ENCODE measurements at places on chromosomes 12 and 14.

- peak; percentile 26 for DNase-seq
Measured at GRCh38 chr12:79344855-79345847, 345.6 kb downstream of the PAWR start.

GRCh38 chr12:27984275-27984674 lies 11.7 kb upstream of the PTHLH start:
- peak; percentile 65 for DNase-seq

- DNase-seq, result peak; percentile 28
Measured at GRCh38 chr12:28089338-28089737, 100.9 kb upstream of the CCDC91 start.

DNA sequence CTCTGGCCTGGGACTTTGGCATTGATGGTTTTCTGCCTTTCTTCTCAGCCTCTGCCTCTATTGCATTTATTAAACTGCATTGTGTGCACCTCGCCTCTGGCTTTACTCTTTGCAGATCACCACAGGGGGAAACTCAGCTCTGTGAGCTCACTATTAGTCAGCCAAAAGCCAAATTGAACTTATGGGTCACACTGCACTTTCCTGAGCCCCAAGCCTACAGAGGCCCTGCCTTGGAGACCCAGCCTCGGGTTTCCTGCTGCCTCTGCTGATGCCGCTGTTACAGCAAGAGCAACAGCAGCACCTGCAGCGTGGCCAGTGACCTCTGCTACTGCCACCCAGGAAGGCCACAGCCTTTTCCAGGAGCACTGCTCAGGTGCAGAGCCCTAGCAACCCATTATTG lies 122.5 kb downstream of the DAD1 start:
- DNase-seq, result no peak

DNA sequence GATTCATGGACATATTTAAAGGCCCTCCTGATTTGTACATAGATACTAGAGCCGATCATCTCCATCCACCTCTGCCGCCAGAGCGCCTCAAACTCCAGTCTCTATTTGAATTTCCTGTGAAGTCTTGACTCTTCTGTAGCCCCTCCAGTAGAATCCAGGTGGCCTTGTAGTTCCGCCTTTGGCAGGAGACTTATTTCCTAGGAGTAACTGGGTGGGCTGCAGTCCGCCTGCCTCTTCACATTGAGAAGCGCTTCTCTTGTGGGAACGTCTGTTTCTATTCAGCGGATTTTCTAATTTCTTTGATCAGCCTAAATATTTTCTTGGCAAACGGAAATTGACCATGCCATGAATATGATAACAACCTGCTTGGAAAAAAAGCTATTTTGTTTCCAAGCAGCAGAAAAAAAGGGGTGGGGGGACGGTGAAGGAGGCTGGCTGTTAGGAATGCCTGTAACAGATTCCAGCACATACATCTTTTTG lies 9.0 kb upstream of the SIX1 start:
- no peak for DNase-seq

- no peak for DNase-seq
Measured at GRCh38 chr12:9118158-9118557, 2.4 kb upstream of the A2M start.

DNA sequence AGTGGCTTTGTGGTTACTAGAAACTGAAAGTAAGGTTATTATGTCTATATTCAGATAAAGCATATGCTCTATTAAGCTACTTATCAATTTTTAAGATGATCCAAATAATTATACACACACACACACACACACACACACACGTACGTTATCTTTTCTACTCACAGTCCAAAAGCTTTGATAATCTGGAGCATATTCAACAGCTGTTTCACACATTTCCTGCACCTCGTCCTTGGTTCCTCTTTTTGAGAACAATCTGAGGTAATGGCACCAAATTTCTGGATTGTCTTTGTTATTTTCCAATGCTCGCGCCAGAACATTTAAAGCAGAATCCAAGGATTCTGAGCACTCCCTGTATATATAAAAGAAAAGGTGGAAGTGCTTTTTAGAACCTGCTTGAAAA lies 37.5 kb downstream of the ZFC3H1 start:
- no peak for DNase-seq

GRCh38 chr14:55366271-55366670 lies 45.4 kb downstream of the ATG14 start:
- peak; percentile 64 for DNase-seq

- no peak for DNase-seq
Measured at GRCh38 chr12:56267443-56268071, 815 bp downstream of the COQ10A start.

GRCh38 chr14:93748208-93749075 lies 39.8 kb downstream of the PRIMA1 start:
- DNase-seq, result no peak

DNA sequence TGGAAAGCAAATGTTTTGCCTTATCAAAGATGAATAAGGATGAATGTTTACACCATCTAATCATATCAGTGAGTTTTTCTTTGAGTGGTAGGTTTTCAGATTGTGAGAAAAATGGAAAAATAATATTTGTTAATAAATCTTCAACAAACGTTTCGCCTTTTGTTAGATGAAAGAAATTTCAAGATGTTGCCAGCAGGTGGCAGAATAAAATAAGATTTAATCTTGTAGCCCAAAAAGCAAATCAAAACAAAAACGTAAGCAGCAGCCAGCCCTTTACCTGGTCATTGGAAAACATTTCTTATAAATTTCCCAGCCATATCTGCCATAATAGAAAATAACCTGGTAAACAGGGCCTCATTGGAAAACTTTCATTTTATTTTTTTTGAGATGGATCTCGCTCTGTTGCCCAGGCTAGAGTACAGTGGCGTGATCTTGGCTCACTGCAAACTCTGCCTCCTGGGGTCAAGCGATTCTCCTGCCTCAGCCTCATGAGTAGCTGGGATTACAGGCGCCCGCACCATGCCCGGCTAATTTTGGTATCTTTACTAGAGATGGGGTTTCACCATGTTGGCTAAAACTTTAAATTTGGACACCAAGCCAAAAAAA lies 15.4 kb upstream of the TMEM120B start:
- peak; percentile 57 for DNase-seq

- no peak for DNase-seq
Measured at GRCh38 chr12:116592731-116593130, 33.5 kb downstream of the MAP1LC3B2 start.

DNA sequence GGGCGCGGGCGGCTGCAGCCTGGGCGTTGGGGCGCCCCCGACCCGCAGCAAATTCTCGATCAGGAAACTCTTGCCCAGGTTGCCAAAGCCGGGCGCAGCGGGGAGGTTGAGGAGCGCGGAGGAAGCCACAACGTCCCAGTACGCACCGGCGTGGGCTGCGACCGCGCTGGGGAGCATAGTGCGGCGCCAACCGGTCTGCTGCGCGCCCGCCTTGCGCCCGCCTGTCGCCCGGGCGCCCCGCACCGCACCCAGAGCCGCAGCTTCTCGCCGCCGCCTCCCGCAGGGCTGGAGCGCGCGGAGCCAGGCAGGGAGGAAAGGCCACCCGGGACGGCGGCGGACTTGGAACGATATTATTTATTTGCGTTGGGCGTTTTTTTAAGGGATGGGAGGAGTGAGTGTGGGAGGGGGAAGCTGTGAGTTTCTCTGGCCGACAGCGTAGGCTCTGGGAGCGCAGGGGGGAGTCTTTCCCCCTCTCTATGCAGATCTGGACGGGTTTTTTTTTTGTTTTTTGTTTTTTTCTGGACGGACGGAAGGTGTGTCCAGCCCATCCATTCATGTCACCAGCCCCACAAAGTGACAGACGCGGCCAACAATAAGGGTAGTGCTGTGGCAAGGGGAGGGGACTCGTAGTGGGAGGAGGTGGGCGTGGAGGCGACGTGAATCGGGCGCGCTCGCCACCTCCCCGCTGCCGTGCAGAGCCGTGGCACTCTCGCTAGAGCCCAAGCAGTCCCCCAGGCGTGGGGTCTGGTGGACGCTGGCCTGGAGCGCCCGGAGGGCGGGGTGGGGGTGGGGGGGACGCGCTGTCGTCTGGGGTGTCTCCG lies at the start of gene DBX2:
Gene DBX2, minus strand, starts transcription at position 349 of the 821 bp plus-strand sequence. Its CDS starts 172 bp downstream, at position 177.
- no peak for DNase-seq

- no peak for DNase-seq
Measured at GRCh38 chr14:22774011-22774706, 7.7 kb downstream of the OXA1L start.

DNA sequence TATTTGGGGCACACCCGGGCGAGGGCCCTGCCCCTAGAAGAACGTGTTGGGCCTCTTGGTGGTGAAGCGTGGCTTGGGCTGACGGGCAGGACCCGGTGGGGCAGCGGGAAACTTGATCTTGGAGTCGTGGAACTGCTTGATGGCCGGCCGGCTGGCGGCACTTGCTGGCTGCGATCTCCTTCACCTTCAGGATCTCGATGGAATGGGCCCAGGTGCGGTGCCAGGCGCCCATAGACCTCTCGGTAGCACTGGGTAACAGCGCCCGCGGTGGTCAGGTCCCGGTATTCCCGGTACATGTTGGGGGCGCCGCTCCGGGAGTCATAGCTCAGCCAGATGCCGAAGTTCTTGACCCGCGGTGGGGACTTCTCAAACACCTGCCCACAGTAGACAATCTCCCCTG lies 16.5 kb downstream of the UBR7 start:
- DNase-seq, result no peak

DNA sequence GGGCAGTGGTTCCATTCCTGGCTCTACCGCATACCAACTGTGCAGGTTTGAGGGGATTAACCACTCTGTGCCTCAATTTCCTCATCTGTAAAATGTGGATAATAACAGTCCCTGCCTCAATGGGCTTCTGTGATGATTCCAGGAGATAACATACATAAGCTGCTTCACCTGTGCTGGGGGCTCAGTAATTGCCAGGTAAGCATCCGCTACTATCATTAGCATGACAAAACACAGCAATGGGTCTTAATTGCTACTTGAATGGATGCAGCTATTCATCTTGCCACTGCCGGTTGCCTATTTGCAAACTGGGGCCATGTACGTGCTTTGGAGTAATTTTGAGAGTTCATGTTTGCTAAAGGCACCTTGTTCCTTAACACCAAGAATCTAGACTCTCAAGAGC lies 132.6 kb downstream of the TMEM132D start:
- DNase-seq, result no peak

DNA sequence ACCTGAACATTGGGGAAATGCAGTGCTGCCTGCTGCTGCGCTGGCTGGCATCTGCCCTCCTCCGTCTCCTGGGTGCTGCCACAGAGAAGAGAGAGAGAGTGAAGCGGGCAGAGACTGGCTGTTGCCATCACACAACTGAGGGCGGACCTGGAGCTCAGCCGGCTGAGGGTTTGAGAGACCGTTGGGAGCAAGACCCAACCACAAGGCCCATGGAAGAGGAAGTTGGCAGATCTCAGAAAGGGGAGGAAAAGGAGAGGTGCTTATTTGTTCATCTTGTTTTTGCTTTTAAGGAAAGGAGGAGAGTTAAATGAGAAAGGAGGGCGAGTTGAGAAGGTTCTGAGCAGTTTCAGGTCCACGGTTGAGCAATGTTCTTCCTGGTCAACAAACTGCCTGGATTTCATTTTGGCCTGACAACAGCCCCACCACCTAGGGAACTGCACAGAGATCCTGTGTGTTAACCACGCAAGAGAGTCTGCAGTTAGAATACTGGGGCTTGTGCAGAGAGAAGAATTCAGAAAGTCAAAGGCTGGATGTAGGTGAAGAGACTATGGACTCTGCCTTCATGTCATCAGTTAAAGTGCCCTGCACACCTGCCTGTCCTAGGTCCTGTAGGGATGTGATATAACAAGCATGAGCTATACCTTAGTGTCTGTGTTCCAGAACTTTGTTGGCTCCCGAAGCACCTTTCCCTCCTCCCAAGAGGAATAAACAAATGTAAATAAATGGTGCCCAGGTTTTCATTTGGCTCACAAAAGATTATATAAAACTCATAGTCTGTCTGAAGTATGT lies 124.6 kb downstream of the ETV6 start:
- no peak for DNase-seq

GRCh38 chr12:55670276-55670675 lies 33.6 kb downstream of the OR10P1 start:
- no peak for DNase-seq

DNA sequence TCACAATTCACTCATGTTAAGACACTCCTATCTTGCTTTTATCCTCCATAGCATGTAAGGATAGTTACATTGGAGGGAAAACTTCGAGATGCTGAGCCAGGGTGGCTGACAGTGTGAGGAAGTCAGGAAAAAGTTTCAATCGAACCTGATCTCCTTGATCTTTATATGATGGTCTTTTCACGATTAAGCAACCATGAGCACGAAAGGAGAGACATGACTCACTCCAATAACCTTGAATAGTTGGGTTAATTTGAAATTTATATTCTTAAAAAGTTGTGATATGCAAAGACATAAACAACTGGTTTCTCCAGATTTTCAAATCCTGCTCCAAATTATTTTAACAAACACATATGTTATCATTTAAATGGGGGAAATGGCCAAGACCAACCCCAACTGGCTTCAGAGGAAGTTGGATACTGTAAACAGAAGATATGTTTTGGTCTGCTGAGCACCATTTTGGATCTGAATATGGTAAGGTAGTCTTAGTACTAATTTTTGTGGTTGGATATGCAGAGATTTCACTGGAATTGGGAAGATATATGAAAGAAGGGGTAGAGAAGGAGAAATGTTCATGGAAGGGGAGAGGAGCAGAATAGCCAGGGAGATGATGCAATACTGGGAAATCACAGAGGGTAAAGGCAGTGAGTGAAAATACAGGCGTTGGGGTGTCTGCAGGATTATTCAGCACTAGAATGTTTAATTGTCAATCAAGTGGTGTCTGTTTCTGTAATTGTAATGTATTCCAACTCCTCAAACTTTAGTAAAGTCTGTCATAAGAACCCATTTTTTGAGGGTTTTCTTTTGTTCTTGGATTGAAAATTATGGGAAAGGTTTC lies 185.2 kb upstream of the SLC38A2 start:
- DNase-seq, result peak; percentile 33

GRCh38 chr14:22980672-22981089 lies 1.7 kb downstream of the AJUBA start:
- no peak for DNase-seq

DNA sequence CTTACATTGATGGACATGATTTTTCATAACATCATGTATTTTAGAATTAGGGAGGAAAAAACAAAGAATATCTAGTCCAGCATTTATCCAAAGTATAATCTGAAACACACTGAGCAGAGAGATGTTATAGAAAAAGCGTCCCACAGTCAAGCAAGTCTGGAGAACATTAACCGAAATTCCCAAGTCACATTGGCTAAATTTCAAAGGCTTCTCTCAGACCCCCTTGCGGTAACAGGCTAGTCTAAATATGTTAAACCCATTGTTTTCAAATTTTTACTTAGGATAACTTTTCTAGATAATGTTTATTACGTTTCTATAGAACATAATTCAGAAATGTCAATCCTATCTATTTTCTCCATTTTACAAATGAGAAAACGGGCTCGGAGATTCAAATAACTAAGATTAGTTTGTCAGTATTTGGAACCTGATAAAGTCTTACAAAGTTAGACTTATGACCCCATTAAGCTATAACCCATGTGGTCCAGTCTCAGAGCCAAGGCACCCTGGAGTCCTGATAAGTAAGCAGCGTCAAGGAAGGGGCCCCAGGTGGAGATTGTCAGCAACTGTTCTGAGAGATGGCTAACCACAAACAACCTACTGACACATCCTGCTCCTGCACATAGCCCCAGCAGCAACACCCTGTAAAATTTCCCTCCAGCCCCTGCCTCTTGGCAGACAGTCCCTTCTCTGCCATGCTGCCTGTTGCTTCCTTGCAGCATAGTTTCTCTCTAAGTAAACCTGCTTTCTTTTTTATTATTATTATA lies 220.6 kb upstream of the TMEM260 start:
- DNase-seq, result no peak

GRCh38 chr14:102085488-102085887 lies 1.4 kb downstream of the HSP90AA1 start:
- no peak for DNase-seq

GRCh38 chr14:57362361-57362760 lies 28.0 kb upstream of the NAA30 start:
- no peak for DNase-seq
